T-cell (primary cell): ENCODE measurements at places on chromosomes 6 and 20. TPM values are rescaled to one million over a fixed set of nuclear protein-coding genes. Genes with fewer than 3 reads are reported as not detected.

- H3K36me3 ChIP-seq, result no peaks in the 10 kb centered on the region
- no peak overlapping the region for H3K4me3 ChIP-seq
- H3K27ac ChIP-seq, result no peak overlapping the region
- no peak for DNase-seq
- no peaks in the 10 kb centered on the region for H3K27me3 ChIP-seq
These were observed 368.5 kb upstream of the EPHA7 start for GRCh38 chr6:93787841-93788240.

Gene GPLD1
- total RNA-seq, result 1.5 TPM

Gene MCCD1
- not detected for total RNA-seq

GRCh38 chr6:72622094-72622940 is 453 bp downstream of the KCNQ5 start:
- peak; percentile 24 for DNase-seq
- no peaks in the 10 kb centered on the region for H3K36me3 ChIP-seq
- H3K27me3 ChIP-seq, result peaks cover 20% of the 10 kb centered on the region
- H3K4me3 ChIP-seq, result peak overlapping the region; percentile 75
- peaks cover 33% of the 10 kb centered on the region for H3K4me1 ChIP-seq
- no peak overlapping the region for H3K27ac ChIP-seq

DNA sequence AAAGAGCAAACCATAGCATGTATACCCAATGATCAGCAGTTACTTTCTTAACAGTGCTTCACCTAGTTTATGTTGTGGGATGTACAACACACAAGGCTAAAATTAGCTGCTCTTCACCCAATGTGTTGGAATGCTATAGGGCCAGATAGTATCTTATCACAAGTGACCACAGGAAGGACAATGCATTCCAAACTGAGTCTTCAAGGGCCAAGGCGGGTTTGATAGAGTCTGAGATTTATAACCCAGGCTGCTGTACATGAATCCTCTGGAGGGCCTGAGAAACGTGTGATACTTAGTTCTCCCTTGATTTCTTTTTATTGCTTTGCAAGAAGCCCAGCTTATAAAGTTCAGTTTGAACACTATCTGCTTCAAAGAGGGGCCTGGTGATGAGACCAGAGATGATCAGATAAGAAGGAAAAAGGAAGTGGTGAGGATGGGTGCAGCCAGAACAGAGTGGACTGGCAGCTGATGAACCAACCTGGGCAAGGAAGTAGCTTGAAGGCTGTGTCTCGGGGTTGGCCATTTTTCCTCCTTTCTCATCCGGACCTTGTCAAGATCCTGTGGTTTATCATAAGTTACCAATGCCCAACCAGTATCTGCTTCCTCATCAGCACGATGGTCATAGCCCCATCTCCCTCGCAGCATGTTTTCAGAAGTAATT is 62.2 kb upstream of the BMP2 start:
- DNase-seq, result no peak
- no peaks in the 10 kb centered on the region for H3K36me3 ChIP-seq
- H3K27me3 ChIP-seq, result no peaks in the 10 kb centered on the region

DNA sequence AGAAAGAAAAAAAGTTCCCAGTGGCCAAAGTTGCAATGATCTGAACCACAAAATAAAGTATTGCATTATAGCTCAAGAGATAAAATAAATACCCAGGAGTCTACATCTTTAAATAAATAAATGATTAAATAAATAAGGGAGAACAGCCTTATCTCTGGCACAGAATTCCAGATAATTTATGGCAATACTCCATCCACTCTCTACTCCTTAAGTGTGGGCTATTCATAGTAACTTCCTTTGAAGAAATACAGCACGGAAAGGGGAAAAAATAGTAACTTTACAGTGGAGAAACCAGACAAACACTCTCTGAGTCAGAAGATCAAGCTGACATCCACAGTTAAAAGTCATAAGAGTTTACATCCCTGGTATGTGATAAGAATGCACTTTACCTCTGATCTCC is 11.6 kb downstream of the AURKA start:
- DNase-seq, result no peak
- peaks cover 5% of the 10 kb centered on the region for H3K36me3 ChIP-seq
- H3K4me1 ChIP-seq, result no peaks in the 10 kb centered on the region
- no peaks in the 10 kb centered on the region for H3K27me3 ChIP-seq

DNA sequence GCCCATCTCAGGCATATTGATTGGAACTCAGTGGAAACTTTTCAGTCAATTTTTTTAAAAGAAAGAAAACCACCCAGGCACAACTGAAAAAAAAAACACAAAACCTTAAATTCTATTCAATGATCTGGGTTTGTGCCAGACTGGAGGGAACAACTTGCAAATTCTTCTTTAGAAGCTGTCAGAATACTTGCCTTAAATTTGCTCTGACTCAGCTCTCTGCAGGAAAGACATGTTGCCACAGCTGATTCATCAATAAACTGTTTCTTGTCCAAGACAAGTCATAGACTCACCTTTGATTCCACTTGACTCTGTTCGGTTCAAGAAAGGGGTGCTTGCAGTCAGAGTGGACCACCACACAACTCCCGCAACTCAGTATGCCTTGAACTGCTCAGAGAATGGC is 117.8 kb upstream of the F13A1 start:
- H3K4me3 ChIP-seq, result no peak overlapping the region
- no peaks in the 10 kb centered on the region for H3K36me3 ChIP-seq
- H3K4me1 ChIP-seq, result no peaks in the 10 kb centered on the region
- no peak for DNase-seq
- no peaks in the 10 kb centered on the region for H3K27me3 ChIP-seq
